ENCODE measurements at places on chromosomes 4 and X. TPM values are rescaled to one million over a fixed set of nuclear protein-coding genes. Genes with fewer than 3 reads are reported as not detected.

DNA sequence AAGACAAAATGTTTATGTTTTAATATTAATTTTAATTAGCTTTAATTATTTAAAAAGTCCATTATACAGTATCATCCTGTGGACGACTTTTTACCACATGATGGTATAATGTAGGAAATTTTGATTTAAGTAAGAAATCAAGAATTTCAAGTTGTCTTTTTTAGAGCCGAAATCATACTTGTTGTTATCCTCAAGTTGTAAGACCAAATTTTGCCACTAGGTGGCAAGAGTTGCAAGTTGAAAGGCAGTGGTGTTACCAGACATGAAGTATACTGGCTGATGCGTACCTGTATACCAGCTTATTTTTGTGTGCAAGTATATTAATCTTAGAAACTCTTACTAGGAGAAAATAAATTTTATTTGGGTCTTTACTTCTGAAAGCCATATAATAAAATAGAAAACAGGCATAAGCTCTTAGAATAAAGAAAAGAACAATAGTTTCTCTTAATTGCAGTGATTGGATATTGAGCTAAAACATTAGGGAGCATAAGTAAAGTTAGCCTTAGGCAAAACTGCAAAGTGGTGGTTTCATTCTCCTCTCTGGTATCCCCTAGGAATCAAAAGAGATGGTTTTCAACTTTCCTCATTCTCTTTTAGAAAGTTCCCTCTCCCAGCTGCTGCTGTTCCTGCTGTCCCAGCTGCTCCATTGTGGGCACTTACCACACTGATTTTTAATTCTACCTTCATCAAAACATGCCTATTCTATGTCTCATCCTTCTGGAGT lies 118.0 kb upstream of the WDFY3 start:
- no peaks in the 10 kb centered on the region for H3K36me3 ChIP-seq
- H3K4me1 ChIP-seq: no peaks in the 10 kb centered on the region
- H3K27ac ChIP-seq: no peak overlapping the region

BCOR gene
- total RNA-seq: 9.0 TPM

MAGEB2 gene
- not detected for total RNA-seq

NR3C2 gene
- total RNA-seq: 2.5 TPM

GRCh38 chr4:84579403-84579776 lies 3.5 kb upstream of the CDS1 start:
- H3K27ac ChIP-seq: no peak overlapping the region
- H3K4me1 ChIP-seq: peaks cover 8% of the 10 kb centered on the region
- H3K4me3 ChIP-seq: no peak overlapping the region
- no peaks in the 10 kb centered on the region for H3K36me3 ChIP-seq

GRCh38 chrX:12007881-12008280 lies 130.4 kb upstream of the FRMPD4 start:
- no peaks in the 10 kb centered on the region for H3K27me3 ChIP-seq
- peak overlapping the region; percentile 63 for H3K27ac ChIP-seq
- no peaks in the 10 kb centered on the region for H3K36me3 ChIP-seq
- DNase-seq: peak; percentile 89

- no peak overlapping the region for H3K4me3 ChIP-seq
- DNase-seq: no peak
- H3K27ac ChIP-seq: no peak overlapping the region
- no peaks in the 10 kb centered on the region for H3K4me1 ChIP-seq
- no peaks in the 10 kb centered on the region for H3K27me3 ChIP-seq
These were observed 99.1 kb downstream of the PJA1 start for GRCh38 chrX:69066021-69066757.

ZNF718 gene
- 6.8 TPM for total RNA-seq

DNA sequence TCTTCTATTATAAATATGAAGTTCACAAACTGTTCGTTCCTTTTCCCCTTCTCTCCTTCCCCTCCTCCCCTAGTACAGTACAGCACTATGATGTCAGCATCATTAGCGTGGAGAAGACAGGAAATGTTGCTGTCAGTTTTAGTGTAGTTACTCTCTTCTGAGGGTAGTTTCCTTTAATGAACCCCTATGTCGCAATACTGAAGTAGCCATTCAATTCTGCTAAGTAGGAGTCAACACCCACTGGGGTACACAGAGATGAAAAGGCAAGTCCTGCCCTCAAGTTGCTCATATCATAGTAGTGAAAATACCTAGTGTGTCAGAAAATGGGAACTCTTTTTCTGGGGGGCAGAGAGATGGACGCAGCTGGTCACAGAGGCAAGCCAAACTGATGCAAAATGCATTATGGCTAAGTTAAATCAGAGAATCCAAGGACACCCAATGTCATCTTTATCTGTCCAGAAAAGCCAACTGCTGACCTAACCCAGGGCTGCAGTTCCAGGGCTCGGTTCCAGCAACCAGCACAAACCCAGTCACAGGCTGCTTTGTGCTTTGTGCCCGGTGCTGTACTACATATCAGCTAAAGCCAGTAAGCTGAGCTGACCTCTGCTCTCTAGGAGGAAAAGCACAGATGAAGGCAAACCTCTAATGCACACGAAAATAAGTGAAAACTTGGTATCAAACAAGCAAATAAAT lies 31.5 kb downstream of the GRIA3 start:
- no peak overlapping the region for H3K27ac ChIP-seq
- DNase-seq: no peak
- H3K36me3 ChIP-seq: no peaks in the 10 kb centered on the region
- no peaks in the 10 kb centered on the region for H3K27me3 ChIP-seq
- no peaks in the 10 kb centered on the region for H3K4me1 ChIP-seq
- H3K4me3 ChIP-seq: no peak overlapping the region

- no peaks in the 10 kb centered on the region for H3K27me3 ChIP-seq
- no peak overlapping the region for H3K4me3 ChIP-seq
- no peak overlapping the region for H3K27ac ChIP-seq
- no peaks in the 10 kb centered on the region for H3K36me3 ChIP-seq
- no peaks in the 10 kb centered on the region for H3K4me1 ChIP-seq
- DNase-seq: no peak
These were observed 120.8 kb downstream of the RASL11B start for GRCh38 chr4:52982946-52983340.

- H3K27me3 ChIP-seq: no peaks in the 10 kb centered on the region
- no peak for DNase-seq
- H3K27ac ChIP-seq: no peak overlapping the region
- peaks cover 11% of the 10 kb centered on the region for H3K36me3 ChIP-seq
- no peak overlapping the region for H3K4me3 ChIP-seq
These were observed 20.7 kb downstream of the OFD1 start for GRCh38 chrX:13755254-13755653.

DNA sequence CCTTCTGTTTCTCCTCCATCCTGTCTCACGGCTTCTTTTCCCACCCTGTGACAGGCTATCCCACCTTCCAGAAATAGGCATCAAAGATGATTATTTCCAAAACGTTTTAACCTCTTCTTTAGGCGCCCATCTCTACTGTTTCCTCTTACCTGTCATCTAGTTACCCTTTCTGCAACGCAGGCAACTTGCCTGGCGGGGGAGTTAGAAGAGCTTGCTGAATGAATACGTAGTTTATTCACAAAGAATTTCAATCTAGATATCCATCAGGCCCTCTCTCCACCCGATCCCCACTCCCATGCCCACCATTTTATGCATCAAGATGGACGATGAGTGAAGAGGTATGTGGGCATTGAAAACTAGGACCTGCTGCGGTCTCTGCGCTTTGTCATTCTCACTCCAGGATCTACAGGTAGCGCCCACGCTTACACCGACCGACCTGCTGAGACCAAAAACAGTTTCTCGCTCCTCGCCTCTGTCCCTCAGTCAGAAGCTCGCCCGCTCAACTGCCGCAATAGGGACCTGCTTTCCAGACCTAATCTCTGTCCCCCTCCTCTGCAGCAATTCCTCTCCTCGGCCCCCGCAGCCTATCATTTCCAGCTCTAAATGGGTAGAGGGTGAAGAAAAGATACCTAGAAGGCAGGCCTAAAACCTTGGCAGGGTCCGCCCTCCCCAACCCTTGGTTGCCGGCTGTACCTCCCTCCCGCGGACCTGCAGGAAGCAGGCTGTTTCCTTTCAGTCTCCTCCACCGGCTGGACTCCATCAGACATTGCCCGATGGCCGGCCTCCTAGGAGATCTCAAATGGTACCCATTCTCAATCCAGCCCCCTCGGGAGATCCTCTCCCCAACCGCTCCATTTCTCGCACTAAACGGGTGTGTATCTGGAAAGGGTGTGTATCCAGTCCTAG lies 624 bp downstream of the BEX5 start:
- peak overlapping the region; percentile 23 for H3K4me3 ChIP-seq
- no peaks in the 10 kb centered on the region for H3K27me3 ChIP-seq
- H3K4me1 ChIP-seq: no peaks in the 10 kb centered on the region
- no peak overlapping the region for H3K27ac ChIP-seq
- no peaks in the 10 kb centered on the region for H3K36me3 ChIP-seq

DNA sequence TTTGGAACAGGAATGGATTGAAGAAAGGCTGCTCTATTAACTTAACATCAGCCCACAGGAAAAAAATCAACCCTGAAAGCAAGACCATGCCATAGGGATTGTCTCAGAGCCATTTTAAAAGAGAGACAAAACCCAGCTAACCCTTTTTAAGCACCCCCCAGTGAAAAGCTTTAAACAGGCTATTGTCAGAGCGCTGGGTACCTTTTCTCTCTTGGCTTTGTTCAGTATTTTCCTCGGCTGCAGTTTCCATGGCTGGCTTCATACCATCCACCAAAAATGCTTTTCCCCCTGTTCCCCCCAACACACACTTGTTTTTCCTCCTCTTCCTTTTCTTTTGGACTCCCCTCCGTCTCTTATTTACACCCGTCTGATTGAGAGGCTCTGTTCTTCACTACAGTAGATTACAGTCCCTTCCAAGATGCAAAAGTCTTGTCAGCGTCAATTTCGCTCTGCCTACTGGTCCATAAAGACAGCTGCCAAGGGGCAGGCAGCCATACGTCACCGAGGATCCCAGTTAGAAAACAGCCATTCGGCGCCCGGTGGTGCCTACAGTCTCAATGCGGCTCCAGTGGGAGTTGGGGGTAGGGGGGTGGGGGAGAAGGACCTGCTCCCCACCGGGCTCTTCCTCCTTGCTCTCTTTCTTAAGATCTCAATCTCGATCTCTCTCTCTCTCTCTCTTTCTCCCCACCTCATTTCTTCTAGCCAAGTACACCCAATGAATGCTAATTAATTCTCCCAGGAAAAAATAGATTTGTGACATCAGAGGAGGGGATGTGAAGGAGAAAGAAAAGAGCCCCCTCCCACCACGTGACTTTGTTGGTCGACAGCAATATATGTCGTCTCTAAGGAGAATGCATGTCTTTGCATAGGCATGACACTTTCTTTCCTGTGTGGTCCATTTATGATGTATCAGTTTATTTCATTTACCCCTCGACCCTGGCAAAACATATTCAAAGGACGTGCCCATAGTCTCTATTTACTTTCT lies at the start of gene GPM6B:
GPM6B (minus strand) TSS at position 451 of the 985 bp plus-strand sequence; CDS start at position 262, 189 bp downstream.
- H3K4me3 ChIP-seq: peak within 1 kb of the TSS; percentile 46
- no peaks in the 10 kb centered on the region for H3K4me1 ChIP-seq
- H3K36me3 ChIP-seq: no peaks in the 10 kb centered on the region
- no peak within 1 kb of the TSS for H3K27ac ChIP-seq
- H3K27me3 ChIP-seq: no peaks in the 10 kb centered on the region

ADH5 gene
- 210 TPM for total RNA-seq

MAGEA8 gene
- not detected for total RNA-seq

- H3K4me3 ChIP-seq: no peak overlapping the region
- DNase-seq: no peak
- H3K27ac ChIP-seq: no peak overlapping the region
- no peaks in the 10 kb centered on the region for H3K4me1 ChIP-seq
- H3K36me3 ChIP-seq: no peaks in the 10 kb centered on the region
- H3K27me3 ChIP-seq: no peaks in the 10 kb centered on the region
These were observed 67.8 kb downstream of the SPIN4 start for GRCh38 chrX:63283348-63283747.

FRYL gene
- total RNA-seq: 70.0 TPM

NLRP2B gene
- total RNA-seq: not detected

PTPN13 gene
- 50.3 TPM for total RNA-seq

- H3K4me3 ChIP-seq: no peak overlapping the region
- H3K4me1 ChIP-seq: no peaks in the 10 kb centered on the region
- H3K27me3 ChIP-seq: no peaks in the 10 kb centered on the region
- no peak overlapping the region for H3K27ac ChIP-seq
- H3K36me3 ChIP-seq: no peaks in the 10 kb centered on the region
These were observed 5.2 kb upstream of the GK2 start for GRCh38 chr4:79413032-79413885.

TAF1 gene
- total RNA-seq: 24.8 TPM

VEGFC gene
- 24.2 TPM for total RNA-seq

GRCh38 chrX:66399273-66399672 lies 235.2 kb downstream of the HEPH start:
- no peaks in the 10 kb centered on the region for H3K4me1 ChIP-seq
- H3K27me3 ChIP-seq: no peaks in the 10 kb centered on the region
- H3K36me3 ChIP-seq: no peaks in the 10 kb centered on the region
- no peak for DNase-seq
- H3K27ac ChIP-seq: no peak overlapping the region

DNA sequence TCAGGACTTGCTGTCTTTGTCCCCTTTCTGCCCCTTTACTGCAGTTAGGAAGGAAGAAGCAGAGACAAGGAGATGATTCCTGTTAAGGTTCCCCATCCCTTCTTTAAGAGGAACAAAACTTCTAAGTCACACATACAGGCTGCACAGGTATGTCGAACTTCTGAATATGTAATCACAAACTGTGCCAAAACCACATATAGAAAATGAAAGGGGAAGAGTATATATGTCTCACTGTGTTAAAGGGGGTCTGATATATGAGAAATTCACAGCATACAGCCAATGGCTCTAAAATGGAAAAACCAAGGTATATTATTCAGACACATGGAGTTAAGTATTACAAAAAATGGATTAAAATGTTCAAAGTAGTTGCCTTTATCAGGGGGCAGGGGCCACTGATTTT lies 11.7 kb downstream of the CFAP97 start:
- H3K27me3 ChIP-seq: no peaks in the 10 kb centered on the region
- H3K27ac ChIP-seq: no peak overlapping the region
- DNase-seq: no peak
- H3K4me3 ChIP-seq: no peak overlapping the region
- H3K36me3 ChIP-seq: peaks cover 2% of the 10 kb centered on the region

DNA sequence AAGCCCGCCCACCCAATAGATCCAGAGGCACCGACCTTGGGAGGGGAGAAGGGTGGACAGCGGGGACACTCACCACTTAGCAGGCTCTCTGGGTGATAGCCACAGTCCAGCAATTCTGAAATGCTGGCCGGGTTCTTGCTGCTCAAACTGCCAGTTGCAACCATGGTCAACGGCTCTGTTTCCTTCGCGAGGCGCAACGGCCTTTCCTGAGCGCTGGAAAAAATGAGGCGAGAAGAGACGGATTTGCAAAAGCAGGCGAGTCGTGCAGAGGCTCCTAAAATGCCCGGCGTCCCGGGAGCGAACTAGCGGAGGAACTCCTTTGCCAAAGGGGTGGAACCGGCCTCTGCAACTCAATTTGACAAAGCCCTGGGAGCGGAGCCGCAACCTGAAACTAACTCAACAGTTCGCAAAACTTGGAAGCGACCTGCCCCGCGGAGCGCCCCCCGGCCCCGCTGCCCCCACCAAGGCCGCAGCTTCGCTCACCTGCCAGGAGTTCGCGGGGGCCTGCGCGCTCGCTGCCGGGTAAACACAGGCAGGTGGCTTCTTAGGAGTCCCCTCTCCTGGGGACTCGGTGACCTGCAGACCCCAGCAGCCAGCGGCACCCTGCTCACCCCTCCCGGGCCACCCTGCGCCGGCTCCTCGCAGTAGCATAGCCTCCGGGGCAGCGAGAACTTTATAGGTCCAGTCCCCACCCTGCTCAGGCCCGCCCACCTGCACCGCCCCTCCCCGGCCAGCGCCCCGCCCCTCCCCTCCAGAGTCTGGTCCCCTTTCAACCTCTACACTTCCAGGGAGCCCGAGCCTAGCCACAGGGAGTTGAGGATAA lies at the start of gene DDIT4L:
DDIT4L (minus strand) TSS at position 649 of the 823 bp plus-strand sequence; CDS start at position 164, 485 bp downstream.
- peak; percentile 21 for DNase-seq
- no peaks in the 10 kb centered on the region for H3K36me3 ChIP-seq
- H3K4me1 ChIP-seq: peaks cover 5% of the 10 kb centered on the region
- no peak within 1 kb of the TSS for H3K27ac ChIP-seq
- no peaks in the 10 kb centered on the region for H3K27me3 ChIP-seq
- peak within 1 kb of the TSS; percentile 70 for H3K4me3 ChIP-seq
